Right ventricle myocardium inferior (tissue), 1 donor: ENCODE measurements at places on chromosomes 7 and 10. TPM values are rescaled to one million over a fixed set of nuclear protein-coding genes. Genes with fewer than 3 reads are reported as not detected.
A peak's percentile ranks its signal among the peaks of the same experiment; 100 is the strongest.

GRCh38 chr7:78143661-78144060, 345.1 kb downstream of the PHTF2 start:
- no peak for DNase-seq

- DNase-seq: no peak
Measured at GRCh38 chr10:121658611-121659010, 60.4 kb upstream of the FGFR2 start.

DNA sequence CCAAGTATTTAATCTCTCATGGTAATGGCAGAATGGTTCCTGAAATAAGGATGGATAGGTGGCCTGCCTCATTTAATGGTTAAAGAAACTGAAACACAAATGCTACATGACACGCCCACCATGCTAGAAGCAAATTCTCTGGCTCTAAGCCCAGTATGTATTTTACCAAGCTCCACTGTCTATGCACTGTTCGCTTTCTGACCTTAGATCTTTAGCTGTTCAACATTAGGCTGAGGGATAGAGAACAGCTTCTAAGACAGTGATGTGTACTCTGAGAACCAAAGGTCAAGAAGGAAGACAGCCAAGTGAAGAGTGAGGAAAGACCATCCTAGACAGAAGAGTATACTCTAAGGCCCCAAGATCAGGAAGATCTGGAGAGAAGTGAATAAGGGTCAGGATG, 26.6 kb downstream of the FAM3C start:
- DNase-seq: no peak

GRCh38 chr10:57657164-57657765, 610.4 kb downstream of the IPMK start:
- no peak for DNase-seq

GRCh38 chr7:37920849-37921805, 687 bp downstream of the EPDR1 start:
- peak; percentile 63 for DNase-seq

GRCh38 chr7:24956021-24956420, 24.0 kb downstream of the OSBPL3 start:
- DNase-seq: no peak

DNA sequence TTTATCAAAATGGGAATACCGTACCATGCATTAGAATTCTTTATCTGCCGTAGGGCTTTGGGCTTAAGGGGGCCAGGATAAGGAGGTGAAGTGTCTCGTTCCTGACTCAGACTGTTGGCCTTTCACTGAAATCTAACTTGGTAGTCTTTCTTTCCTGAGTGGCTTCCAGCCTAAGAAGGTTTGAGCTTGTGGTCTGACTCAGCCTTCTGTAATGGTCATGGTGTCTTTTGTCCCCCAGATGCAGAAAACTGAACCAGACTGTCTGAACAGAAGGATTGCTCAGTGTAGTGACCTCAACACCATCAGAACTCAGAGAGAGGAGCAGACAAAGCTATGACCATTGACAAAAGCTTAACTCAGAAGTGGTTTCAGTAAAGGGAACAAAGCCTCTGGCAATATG, 39.5 kb downstream of the WNT2 start:
- DNase-seq: no peak

- DNase-seq: no peak
Measured at GRCh38 chr10:7855205-7855604, 36.9 kb downstream of the TAF3 start.

- no peak for DNase-seq
Measured at GRCh38 chr10:19195698-19196097, 147.1 kb downstream of the MALRD1 start.

DNA sequence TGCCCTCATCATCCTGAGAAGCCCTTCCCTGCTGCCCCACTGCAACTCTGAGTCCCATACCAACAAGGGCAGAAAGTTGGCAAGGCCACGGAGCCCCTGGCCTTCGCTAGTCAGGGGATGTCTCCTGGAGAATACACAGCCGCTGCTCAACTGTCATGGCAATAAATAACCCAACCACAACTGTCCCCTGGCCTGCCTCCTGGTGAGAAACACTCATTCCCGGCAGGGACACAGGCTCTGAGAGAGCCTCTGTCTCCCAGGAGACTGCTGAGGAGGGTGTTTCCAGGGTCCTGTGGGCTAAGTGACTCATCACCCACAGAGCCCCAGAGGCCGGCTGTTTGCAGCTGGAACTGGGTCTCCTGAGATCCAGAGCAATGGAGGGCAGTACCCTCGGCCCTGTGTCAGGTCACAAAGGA, 354.1 kb downstream of the TNS3 start:
- no peak for DNase-seq

GRCh38 chr10:93398528-93398927, 83.6 kb downstream of the MYOF start:
- DNase-seq: no peak

- peak; percentile 72 for DNase-seq
Measured at GRCh38 chr10:128540781-128541761, 414.8 kb upstream of the MKI67 start.

GRCh38 chr10:33869028-33869427, 534.6 kb upstream of the NRP1 start:
- DNase-seq: no peak

- DNase-seq: no peak
Measured at GRCh38 chr10:119543814-119544642, 1.5 kb upstream of the RGS10 start.

- DNase-seq: peak; percentile 57
Measured at GRCh38 chr7:76296743-76297740, 5.4 kb upstream of the HSPB1 start.

- DNase-seq: no peak
Measured at GRCh38 chr10:71239946-71240795, 27.8 kb downstream of the UNC5B start.

DNA sequence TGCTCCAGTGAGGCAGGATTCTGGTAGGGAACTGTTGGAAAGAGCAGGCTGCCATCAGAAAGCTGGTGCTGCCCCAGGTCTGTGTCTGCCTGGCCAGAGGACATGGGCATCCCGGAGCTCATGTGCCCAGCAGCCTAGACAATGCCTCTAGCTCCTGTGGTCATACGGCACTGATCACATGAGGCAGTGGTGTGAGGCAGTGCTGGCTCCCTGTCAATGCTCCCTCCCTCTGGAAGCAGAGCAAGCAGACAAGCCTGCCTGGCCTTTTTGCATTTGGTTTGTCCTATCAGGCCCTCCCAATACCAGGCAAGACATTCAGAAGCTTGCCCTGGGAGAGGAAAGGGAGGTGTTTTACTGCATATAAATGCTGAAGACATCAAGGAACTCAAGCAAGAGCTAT, 19.5 kb upstream of the MMP21 start:
- no peak for DNase-seq

- no peak for DNase-seq
Measured at GRCh38 chr7:106566196-106566595, 94.8 kb downstream of the CCDC71L start.

GRCh38 chr7:20159226-20159747, 57.9 kb downstream of the MACC1 start:
- DNase-seq: no peak

DNA sequence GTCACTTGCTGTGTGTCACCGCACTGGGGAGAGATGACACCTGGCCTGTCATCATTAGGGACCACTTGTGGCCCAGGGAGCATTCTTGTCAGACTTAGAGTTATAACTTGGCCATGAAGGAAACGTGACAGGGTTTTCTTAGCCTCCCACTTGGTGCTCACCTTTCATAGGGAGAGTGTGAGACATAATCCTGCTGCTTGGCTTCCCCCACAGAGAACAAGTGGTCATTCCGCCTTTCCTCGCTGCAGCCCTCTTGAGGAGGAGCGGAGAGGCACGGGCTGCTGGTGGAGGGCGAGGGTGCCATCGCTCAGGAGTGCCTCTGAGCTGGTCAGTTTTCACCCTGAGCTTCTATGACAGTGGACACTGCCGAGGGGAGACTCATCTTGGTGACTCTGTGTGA, 125.0 kb upstream of the GJD4 start:
- no peak for DNase-seq

DNA sequence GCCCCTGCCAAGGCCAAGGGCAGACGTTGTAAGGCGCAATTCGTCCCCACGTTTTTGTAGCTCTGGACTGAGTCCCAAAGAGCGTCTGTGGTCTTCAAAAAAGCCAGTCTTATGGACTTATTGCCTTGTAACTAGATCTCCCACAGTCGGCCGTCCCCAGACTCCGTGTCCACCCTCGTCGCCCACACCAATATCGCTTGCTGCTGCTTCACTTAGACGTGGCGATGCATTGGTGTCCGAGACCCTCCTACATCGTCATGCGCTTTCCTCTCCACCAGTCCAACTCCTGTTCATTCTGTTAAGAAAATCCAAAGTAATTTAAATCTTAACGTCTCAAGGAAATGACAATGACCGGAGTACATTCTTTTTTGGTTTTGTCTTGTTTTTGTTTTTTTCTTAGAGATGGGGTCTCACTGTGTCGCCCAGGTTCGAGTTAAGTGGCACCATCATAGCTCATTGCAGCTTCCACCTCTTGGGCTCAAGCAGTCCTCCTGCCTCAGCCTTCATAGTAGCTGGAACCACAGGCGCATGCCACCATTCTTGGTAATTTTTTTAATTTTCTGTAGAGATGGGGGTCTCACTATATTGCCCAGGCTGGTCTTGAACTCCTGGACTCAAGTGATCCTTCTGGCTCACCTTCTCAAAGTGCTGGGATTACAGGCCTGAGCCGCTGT, 851 bp downstream of the KIFBP start:
- no peak for DNase-seq

DNA sequence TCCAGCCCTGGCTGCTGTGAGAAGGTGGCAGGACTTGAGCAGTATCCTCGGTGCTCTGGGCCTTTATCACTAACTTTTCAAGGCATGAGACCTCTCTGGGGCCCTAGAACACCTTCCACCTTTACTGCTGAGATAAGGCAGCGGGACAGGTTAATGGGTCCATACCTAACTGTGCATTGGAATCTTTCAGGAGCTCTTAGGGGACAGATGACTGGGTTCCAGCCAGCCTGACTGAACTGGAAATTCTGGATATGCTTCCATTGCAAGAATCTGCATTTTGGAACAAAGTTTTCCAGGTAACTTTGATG, 73.0 kb downstream of the ATXN7L1 start:
- no peak for DNase-seq

- DNase-seq: no peak
Measured at GRCh38 chr10:43134126-43134905, 3.9 kb upstream of the CSGALNACT2 start.

- DNase-seq: no peak
Measured at GRCh38 chr10:109126016-109126415, 797.3 kb downstream of the XPNPEP1 start.

DNA sequence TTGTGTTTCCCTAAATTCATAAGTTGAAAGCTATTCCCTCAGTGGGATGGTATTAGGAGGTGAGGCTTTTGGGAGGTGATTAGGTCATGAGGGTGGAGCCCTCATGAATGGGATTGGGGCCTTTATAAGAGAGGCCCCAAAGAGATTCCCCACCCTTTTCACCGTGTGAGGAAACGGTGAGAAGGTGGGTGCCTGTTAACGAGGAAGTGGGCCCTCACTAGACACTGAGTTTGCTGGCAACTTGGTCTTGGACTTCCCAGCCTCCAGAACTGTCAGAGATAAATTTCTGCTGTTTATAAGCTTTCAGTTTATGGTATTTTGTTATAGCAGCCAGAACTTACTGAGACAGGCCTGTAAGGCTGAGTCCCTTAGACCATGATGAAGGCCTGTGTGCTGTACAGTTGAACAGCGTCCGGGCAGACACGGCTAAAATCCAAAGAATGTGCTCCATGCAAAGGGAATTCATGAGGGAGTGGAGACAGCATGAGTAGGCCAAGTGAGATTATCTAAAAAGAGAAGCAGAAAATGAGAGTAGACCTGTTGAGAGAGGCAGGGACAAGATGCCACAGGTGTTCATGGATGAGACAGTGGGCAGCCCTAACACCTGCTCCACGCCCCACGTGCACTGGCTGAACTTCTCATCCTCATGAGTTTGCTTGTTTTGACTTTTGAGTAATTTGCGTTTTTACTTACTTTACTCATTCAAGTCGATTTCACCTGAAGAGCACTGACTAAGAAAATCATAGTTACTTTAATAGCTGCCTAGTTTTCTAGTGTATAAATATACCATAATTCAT, 66.9 kb upstream of the SFMBT2 start:
- no peak for DNase-seq

DNA sequence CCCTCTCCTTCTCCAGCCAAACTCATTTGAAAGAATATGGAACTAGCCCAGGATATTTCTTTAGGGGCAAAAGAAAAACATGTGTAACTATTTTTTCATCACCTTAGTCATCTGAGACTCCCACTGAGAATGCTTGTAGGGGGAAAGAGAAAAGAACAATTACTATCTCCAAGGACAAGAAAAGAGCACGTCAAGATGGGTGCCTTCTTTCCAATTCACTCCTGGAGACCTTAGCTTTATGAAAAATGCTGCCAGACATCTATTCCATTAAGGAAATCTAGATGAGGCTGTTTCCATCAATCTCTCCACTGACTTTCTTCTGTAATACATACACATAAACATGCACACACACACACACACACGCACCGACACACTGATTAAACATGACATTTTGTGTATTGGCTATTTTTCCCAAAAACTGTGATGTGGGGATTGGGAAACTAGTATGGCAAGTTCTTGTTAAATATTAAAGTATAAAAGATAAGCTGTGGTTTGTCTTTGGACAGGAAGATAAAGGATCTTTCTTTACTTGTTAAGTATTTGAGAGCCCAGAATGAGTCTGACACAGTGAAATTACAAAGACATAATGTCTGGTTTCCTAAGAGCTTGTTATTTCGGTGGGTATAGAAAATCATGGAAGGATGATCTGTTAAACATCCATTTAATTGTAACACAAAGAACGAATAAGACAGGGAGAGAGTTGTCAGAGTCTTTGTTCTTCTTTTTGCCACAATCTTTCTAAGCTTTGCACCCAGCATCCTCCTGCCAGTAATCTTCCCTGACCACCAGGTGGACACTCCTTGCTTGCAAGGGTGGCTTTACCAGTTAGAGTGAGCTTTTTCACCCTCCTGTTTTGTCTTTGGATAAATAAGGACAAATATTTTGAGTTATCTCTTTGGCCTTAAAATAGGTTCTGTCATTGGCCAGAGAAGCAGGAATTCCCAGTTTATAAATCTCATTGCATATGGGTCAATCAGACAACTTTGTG, 177.3 kb upstream of the TMEM72 start:
- no peak for DNase-seq

- DNase-seq: no peak
Measured at GRCh38 chr7:44059219-44060090, 5.9 kb downstream of the PGAM2 start.

- DNase-seq: no peak
Measured at GRCh38 chr10:11275651-11276050, 258.0 kb downstream of the CELF2 start.

LIPK gene
- total RNA-seq: not detected

VPS41 gene
- total RNA-seq: 38.6 TPM

MUC12 gene
- total RNA-seq: not detected

POLR1F gene
- total RNA-seq: 10.8 TPM

ZP3 gene
- 0.46 TPM for total RNA-seq

IQUB gene
- 0.54 TPM for total RNA-seq

HMX2 gene
- total RNA-seq: not detected

GPC2 gene
- total RNA-seq: 0.32 TPM

RHBDD2 gene
- total RNA-seq: 16.7 TPM

COL28A1 gene
- 5.6 TPM for total RNA-seq

GNAT3 gene
- total RNA-seq: not detected

AQP1 gene
- total RNA-seq: 284 TPM

TAS2R41 gene
- total RNA-seq: not detected

RBM20 gene
- total RNA-seq: 103 TPM

RNF133 gene
- total RNA-seq: 0.38 TPM

SPDYE8 gene
- total RNA-seq: not detected

CTTNBP2 gene
- total RNA-seq: 1.5 TPM

CNPY1 gene
- not detected for total RNA-seq

PAPOLB gene
- total RNA-seq: 0.08 TPM

CYP26A1 gene
- total RNA-seq: not detected
